ENCODE measurements at places on chromosomes 12 and 14. TPM values are rescaled to one million over a fixed set of nuclear protein-coding genes. Genes with fewer than 3 reads are reported as not detected.

Gene BCL2L14
- not detected for total RNA-seq

Gene HOTAIR
- total RNA-seq, result not detected

Gene SYNDIG1L
- total RNA-seq, result 0.15 TPM

Gene TMTC2
- 12.4 TPM for total RNA-seq

Gene TMEM253
- total RNA-seq, result 0.33 TPM

Gene GDF3
- total RNA-seq, result not detected

Gene TAPBPL
- total RNA-seq, result 17.7 TPM

Gene NPFF
- not detected for total RNA-seq

Gene PA2G4
- 138 TPM for total RNA-seq

Gene ARF6
- total RNA-seq, result 63.0 TPM

Gene RDH16
- total RNA-seq, result 0.15 TPM

Gene SYCP3
- total RNA-seq, result not detected

Gene LARP4
- 29.7 TPM for total RNA-seq

Gene CAPRIN2
- 33.4 TPM for total RNA-seq

Gene FIGNL2
- total RNA-seq, result 0.29 TPM

Gene NIN
- total RNA-seq, result 43.5 TPM

Gene SYT1
- 1.3 TPM for total RNA-seq

Gene DHH
- under 0.01 TPM for total RNA-seq

Gene RTN1
- not detected for total RNA-seq

Gene HOXC12
- not detected for total RNA-seq

Gene SPX
- not detected for total RNA-seq

Gene MMP19
- total RNA-seq, result 12.1 TPM

Gene UNC79
- 0.33 TPM for total RNA-seq

Gene VRK1
- 38.4 TPM for total RNA-seq

Gene SCNN1A
- not detected for total RNA-seq

Gene FZD10
- total RNA-seq, result not detected

Gene CMKLR1
- total RNA-seq, result 0.33 TPM

Gene ZNF740
- 11.6 TPM for total RNA-seq

Gene CACNA2D4
- 1.5 TPM for total RNA-seq

Gene MGST1
- total RNA-seq, result 123 TPM

Gene TNFAIP2
- total RNA-seq, result 190 TPM

Gene TMEM132C
- not detected for total RNA-seq

Gene CPNE6
- not detected for total RNA-seq

Gene ERG28
- total RNA-seq, result 5.1 TPM

Gene SERPINA5
- not detected for total RNA-seq

Gene RBP5
- total RNA-seq, result 0.33 TPM

Gene VWF
- 2.9 TPM for total RNA-seq
